ENCODE measurements at places on chromosomes 3 and 15. TPM values are rescaled to one million over a fixed set of nuclear protein-coding genes. Genes with fewer than 3 reads are reported as not detected.

Gene PCNP
- 76.9 TPM for polyA plus RNA-seq

Gene TERC
- not detected for polyA plus RNA-seq

Gene SLCO2A1
- 3.9 TPM for polyA plus RNA-seq

Gene B3GNT5
- 5.4 TPM for polyA plus RNA-seq

Gene CADPS
- 34.1 TPM for polyA plus RNA-seq

Gene ZIC1
- 13.4 TPM for polyA plus RNA-seq

Gene CPNE9
- 2.7 TPM for polyA plus RNA-seq

Gene PLA2G4F
- not detected for polyA plus RNA-seq

Gene CLSTN2
- polyA plus RNA-seq = 34.1 TPM

Gene CCDC13
- 4.3 TPM for polyA plus RNA-seq

Gene LRTM1
- not detected for polyA plus RNA-seq

Gene CYP8B1
- polyA plus RNA-seq = not detected

Data from brain (organoid and tissue), 16 donors.